ENCODE measurements at places on chromosomes 11 and 22.

GRCh38 chr22:25892678-25893077 lies 150.7 kb downstream of the MYO18B start:
- no peak for DNase-seq

DNA sequence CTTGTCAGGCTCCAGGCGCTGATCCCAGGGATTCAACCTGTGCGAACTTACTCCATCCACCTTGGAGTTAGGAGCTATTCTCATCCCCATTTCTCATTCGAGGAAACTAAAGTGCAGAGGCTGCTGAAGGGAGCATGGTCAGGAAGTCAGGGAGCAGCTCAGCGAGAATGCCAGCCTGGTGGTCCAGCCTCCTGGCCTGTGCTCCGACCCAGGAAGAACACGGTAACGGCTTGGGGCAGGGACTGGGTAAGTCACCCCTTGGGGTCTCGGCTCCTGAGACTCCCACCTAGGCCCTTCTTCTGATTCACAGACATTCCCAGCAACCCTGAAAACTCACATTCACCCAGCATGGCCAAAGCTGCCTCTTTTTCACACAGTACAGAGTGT lies 132.8 kb downstream of the CRYBB2 start:
- no peak for DNase-seq

- no peak for DNase-seq
Measured at GRCh38 chr11:133552938-133553337, 20.6 kb upstream of the OPCML start.

- DNase-seq: no peak
Measured at GRCh38 chr11:43518408-43519160, 159.9 kb downstream of the TTC17 start.

DNA sequence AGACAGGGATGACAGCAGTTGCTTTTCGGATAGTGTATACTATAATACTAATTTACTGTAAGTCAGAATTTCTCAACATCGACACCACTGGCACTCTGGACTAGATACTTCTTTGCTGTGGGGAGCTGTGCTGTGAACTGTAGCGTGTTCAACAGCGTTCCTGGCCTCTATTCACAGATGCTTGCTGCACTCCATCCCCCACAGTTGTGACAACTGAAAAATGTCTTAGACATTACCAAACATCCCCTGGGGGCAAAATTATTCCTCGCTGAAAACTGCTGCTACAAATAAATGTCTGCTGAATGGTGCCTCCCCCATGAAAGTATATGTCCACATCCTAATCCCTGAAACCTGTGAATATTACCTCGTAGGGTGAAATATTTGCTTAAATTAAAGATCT lies 7.5 kb upstream of the SLC15A3 start:
- DNase-seq: no peak

DNA sequence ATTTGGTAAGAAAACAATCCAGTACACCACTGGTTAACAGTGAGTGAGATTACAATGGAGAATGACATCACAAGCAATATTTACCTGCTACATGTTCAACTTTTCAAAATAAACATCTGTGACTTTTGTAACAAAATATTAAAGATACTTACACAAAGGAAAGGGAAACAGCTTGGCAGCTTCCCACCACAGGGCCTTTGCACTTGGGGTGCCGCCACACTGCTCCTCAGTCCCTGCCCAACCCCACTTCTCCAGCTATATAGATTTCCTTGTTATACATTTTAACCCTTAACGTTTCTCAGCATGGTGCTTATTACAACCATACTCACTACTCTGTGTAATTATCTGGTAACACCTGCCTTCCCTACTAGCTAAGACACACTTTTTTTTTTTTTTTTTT lies 10.9 kb downstream of the KMT5B start:
- no peak for DNase-seq

- DNase-seq: no peak
Measured at GRCh38 chr11:65918211-65919140, at the start of gene C11orf68. Gene C11orf68 (minus strand): TSS chr11:65919062. CDS start chr11:65919031, 31 bp downstream.

DNA sequence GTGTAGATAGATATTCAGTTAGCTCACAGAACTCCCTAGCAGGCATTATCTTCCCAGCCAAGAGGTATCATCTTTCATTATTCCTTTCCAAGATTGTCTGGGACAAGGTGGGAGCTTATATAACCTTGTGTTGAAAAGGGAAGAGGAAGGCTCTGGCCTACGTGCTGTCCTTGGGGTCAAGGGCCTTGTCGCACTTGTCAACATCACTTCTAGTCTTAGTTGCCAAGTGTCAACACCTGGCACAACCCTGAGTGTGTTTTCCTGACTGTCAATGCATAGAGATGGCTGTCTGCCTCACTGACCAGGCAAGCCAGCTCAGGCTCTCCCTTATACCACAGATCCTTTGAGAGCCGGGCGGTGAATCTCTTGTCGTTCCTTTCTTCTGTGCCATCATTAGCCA lies 331.9 kb downstream of the CNTN5 start:
- DNase-seq: peak; percentile 3

DNA sequence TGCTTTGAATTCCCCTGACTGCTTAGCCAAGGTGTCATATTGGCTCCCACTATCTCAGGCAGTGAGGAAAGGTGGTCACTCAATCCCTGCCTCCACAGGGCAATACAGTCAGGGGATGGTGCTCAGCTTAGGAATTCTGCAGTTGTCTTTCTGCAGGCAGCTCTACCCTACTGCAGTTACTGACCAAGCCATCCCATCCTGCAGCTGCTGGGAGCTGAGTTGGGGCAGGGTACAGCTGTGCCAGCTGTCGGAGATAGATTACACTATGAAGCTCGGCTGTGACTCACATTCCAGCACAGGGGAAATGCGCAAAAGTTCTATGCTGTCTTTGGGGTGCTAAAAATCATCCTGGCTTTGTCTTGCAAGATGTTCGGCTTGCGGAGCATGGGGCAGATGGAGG lies 4.4 kb upstream of the DAGLA start:
- no peak for DNase-seq

GRCh38 chr11:127670374-127671119 lies 670.0 kb upstream of the KIRREL3 start:
- DNase-seq: peak; percentile 84

DNA sequence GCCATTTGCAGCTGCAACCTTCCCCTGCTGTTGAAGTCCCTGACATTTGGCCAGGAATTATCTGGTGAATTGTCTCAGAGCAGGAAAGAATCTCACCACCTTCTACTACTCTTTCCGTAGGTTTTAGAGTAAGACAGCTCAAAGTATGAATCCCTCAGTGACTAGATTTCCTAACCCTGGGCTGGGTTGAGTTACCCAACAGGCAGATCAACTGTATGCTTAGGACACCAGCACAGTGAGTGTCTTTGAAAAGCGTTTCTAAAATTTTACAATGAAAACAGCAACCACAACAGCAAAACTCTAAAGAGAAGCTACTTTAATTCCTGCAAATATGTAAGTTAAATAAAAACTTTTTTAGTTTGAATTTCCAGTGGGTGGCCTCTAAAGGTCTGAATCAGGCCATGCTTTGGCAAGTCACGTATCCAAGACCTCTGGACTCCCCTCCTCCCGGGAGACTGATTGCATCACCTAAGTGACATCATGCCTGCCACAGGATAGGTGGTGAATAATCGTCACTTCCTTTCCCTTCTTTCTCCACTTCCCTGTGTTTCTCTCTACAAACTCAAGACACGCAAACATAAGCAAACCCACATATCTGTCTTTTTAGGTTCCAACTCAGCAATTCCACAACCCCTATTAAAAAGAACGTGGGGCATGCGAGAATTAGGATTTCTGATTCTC lies 7.8 kb downstream of the OR8B12 start:
- no peak for DNase-seq

GRCh38 chr11:132402071-132402684 lies 1031.8 kb downstream of the NTM start:
- DNase-seq: peak; percentile 71

GRCh38 chr11:109998921-109999320 lies 94.3 kb upstream of the ZC3H12C start:
- DNase-seq: no peak

DNA sequence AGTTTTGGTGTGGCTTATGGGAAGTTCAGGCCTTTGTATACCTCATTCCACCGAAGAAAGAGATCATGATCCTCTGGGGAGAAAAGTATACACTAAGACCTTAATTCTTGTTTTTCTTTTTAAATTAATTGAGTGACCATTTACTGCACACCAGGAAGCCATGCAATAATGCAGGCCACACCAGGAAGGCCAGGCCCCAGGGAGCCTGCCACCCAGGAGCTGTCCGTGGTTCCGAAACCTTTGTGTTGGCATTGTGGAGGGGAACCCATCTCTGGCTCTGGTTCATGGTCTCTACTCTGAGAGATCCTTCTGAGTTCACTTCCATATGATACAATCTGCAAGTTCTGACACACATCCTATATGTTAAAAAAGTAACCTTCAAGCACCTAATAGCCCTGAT lies 291.8 kb downstream of the MIAT start:
- no peak for DNase-seq

DNA sequence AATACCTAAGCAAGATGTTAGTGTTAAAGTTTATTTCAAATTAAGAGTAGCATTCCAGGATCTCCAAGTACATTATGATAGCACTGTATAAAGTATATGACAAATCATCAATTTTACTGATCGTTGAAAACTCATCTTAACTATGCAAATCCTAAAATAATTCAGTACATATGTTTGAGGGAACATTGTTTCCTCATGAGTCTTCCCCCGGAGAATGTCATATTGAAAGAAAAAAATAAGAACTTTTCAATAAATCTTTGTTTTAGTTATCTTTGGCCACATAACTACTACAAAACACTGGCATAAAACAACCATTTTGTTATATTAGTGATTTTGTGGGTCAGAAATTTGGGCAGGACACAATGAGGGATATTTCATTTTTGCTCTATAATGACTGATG lies 135.4 kb downstream of the METTL15 start:
- DNase-seq: no peak

GRCh38 chr11:13008061-13008435 lies 1.1 kb upstream of the RASSF10 start:
- DNase-seq: no peak

GRCh38 chr22:22855617-22856308 lies 31.9 kb upstream of the IGLL5 start:
- DNase-seq: peak; percentile 43

DNA sequence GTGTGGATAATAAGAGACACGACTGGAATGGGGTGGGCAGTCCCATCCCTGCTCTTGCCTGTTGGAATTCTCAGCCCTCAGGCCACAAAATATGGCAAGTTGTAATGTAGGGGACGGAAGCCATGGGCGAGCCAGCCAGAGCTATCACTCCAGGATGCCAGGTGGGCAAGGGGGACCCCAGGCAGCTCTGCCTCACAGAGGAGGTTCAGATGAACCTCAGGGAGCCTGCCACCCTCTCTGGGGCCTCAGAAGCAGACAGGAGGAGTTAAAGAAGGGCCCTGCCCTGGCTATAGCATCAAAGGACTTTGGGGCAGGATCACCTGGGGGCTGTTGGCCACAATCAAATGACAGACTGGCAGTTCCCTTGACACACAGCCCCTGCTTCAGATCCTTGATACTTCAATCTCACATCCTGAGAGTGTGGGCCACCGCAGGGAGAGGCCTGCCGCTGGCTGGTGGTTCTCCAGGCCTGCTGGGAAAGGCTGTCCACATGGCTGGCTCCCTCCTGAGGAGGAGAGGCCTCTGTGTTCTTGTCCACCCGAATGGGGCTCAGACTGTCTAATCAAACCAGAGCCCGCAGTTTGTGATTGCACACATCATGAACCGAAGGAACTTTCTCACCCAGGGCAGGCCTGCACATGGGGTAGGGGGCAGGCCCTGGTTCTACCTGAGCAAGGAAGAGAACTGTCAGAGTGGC lies 31.4 kb downstream of the IGLL1 start:
- DNase-seq: no peak

- no peak for DNase-seq
Measured at GRCh38 chr11:86941871-86942599, 13.2 kb downstream of the FZD4 start.

DNA sequence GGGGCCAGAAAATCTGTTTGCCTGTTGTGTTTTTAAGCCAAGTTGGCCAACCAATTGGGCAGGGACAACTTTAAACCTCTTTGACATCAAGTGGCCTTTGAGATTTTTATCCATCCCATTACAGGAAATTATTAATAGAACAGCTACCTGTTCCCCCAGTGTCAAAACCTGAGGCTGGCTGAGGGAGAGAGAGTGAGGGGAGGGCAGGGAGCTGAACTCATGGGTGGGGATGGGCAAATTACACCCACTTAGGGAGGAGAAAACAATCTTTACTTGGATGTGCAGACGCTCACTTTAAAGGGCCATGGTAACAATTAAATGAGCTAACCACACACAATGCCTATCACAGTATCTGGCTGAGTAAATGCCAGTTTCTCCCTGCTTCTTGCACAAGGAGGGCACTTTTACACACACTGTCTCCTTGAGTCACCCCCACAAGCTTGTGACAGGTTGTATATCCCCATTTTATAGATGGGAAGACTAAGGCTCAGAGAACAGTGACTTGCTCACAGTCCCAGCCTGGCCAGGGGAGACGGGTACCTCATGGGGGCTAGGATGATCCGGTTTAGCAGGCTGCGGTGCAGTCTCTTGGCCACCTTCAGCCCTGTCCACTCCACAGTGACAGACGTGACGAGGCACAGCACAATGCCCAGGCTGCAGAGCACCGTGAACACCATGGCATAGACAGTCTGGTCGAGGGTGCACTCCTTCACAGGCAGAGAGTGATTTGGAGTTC lies 17.8 kb upstream of the KCNJ11 start:
- DNase-seq: no peak

GRCh38 chr22:25966448-25966913 lies 202.8 kb upstream of the SEZ6L start:
- DNase-seq: peak; percentile 29

- no peak for DNase-seq
Measured at GRCh38 chr22:27220339-27220738, 563.0 kb downstream of the MIAT start.

DNA sequence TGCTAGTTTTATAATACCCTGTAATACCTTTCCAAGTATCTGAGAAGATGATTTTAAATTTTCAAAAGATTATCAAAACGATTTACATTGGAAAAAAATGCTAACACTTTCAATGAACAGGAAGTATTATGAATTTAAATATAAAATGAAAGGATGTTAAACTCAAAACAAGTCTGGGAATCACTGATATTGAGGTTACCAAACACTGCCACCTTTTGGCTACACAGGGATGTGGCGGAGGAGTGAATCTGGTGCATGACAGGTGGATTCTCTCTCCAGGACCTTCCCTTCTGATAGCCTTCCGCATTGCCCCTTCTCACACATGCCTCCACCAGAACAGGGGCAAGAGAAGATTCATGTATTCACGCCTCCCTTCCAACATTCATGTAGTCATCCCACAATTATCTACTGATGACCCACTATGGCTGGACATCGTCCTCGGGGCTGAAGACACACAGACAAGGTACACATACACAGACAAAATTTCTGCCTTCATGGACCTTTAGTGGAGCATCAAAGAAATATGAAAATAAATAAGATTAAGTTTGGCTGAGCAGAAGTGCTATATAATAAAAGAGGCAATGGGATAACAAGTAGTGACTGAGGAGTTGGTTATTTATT lies 34.7 kb downstream of the ATG16L2 start:
- DNase-seq: peak; percentile 25

- DNase-seq: no peak
Measured at GRCh38 chr22:27996529-27996925, 77.5 kb upstream of the PITPNB start.

- DNase-seq: no peak
Measured at GRCh38 chr22:46055181-46055875, 78.4 kb upstream of the WNT7B start.
